Thoracic aorta (tissue), 2 donors: ENCODE measurements at places on chromosomes 5 and 9. TPM values are rescaled to one million over a fixed set of nuclear protein-coding genes. Genes with fewer than 3 reads are reported as not detected.
A peak's percentile ranks its signal among the peaks of the same experiment; 100 is the strongest.

- DNase-seq, result no peak
- no peak overlapping the region for H3K4me3 ChIP-seq
- H3K27me3 ChIP-seq, result no peaks in the 10 kb centered on the region
- H3K27ac ChIP-seq, result peak overlapping the region; percentile 47
- no peaks in the 10 kb centered on the region for H3K36me3 ChIP-seq
Observed at GRCh38 chr9:15299374-15299939, 7.6 kb downstream of the TTC39B start.

DNA sequence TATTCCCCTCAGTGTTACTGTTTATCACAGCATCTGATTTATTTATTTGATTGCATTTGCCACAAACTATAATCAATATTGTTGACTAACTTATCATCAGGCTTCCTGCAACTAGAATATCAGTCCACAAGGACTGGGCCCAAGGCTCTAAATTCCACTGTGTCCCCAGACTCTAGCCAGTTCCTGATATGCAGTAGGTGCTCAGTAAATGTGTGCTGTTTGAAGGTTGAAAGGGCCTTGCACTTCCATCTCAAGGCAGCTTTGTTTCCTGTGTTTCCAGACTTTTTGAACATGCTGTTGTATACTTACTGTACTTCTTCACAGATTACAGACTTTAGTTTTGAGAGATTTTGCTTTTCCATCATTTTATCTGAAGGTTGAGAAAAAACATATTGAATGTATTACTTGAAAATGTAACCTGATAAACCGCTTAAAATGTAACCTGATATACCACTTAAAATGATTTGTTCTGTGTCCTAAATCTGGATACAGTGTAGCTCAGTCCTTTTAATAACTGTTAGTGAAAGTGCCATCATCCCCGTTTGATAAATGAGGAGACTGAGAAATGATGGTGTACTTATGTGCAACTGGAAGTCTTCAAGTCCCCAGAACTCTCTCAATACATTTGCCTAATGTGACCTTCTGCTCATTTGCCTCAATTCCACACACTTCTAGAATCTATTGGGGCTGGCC lies 18.7 kb downstream of the KIAA1191 start:
- H3K27ac ChIP-seq, result no peak overlapping the region
- no peaks in the 10 kb centered on the region for H3K4me1 ChIP-seq
- H3K27me3 ChIP-seq, result no peaks in the 10 kb centered on the region

DNA sequence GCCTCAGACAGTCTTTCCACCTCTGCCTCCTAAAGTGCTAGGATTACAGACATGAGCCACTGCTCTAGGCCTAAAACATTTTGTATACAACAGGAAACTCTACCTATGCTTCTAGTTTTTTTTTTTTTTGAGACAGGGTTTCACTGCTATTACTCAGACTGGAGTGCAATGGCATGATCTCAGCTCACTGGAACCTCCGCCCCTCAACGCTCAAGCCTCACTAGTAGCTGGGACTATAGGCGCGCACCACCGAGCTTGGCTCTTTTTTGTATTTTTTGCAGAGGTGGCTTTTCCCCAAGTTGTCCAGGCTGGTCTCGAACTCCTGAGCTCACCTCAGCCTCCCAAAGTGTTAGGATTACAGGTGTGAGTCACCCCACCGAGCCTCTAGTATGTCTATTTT lies 5.4 kb downstream of the HSPA9 start:
- H3K27me3 ChIP-seq, result no peaks in the 10 kb centered on the region
- peaks cover 74% of the 10 kb centered on the region for H3K36me3 ChIP-seq
- H3K4me3 ChIP-seq, result no peak overlapping the region
- DNase-seq, result no peak
- peaks cover 23% of the 10 kb centered on the region for H3K4me1 ChIP-seq
- H3K27ac ChIP-seq, result no peak overlapping the region

SLC34A1 gene
- not detected for total RNA-seq
